ENCODE measurements at places on chromosomes 4 and X.

- DNase-seq: no peak
Observed at GRCh38 chr4:13109536-13109935, 374.6 kb downstream of the RAB28 start.

GRCh38 chr4:167100120-167100519, 134.2 kb downstream of the SPOCK3 start:
- DNase-seq: no peak

DNA sequence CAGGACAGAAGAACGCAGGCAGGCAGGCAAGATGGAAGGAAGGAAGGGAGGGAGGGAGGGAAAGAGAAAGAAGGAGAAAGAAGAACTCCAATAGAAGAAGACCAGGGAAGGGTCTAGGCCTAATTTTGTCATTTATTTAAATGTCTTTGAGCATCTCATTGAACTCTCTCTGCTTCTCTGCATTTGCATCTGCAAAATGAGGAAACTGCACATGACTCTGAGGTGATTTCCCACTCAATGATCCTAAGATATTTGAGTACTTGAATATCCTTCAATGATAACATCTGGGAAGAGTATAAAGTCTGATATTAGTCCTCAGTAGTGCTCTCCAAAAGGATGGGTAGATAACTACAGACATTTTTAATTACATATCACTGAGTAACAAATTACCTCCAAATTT, 33.1 kb upstream of the RBPJ start:
- DNase-seq: no peak

DNA sequence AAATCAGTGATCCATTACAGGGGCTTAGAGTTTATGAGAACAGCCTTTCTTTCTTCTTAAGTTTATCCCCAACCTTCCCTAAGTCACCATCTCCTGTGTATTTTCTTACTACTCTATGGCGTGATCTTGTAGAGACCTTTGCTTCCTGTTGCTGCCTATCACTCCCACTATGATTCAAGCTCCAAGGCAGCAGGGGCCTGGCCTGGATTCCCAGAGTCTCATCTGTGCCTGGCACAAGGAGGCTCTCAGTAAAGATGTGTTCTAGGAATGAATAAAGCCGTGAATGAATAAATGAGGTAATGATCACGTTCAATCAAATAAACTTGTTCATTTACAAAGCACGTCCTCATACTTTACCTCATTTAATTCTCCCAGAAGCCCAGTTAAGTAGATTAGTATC, 45.4 kb downstream of the CC2D2A start:
- DNase-seq: no peak

DNA sequence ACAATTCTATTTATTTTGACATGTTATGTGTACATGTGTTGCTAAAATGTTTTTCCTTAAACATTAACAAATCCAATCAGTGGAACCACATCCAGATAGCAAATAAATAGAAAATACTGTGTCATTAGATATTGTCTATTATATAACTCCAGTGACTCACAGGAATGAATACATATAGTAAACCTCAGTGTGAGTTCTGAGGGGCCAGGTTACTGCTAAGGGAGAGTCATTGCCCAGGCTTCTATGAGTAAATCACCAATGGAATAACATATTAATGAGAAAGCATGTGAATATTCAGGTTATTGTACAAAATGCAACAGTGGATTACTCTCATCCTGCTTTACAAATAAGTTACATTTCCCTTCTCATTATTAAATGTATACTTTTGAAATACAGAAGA, 27.2 kb downstream of the TACR3 start:
- DNase-seq: no peak

- no peak for DNase-seq
Observed at GRCh38 chrX:147875866-147876596, 35.7 kb upstream of the FMR1 start.

GRCh38 chr4:8118035-8118434, 40.6 kb downstream of the ABLIM2 start:
- no peak for DNase-seq

- no peak for DNase-seq
Observed at GRCh38 chr4:53905941-53906377, 158.4 kb downstream of the CHIC2 start.

GRCh38 chr4:5995901-5996623, 22.2 kb downstream of the C4orf50 start:
- no peak for DNase-seq

- peak; percentile 56 for DNase-seq
Observed at GRCh38 chrX:1242891-1243402, 25.7 kb upstream of the CSF2RA start.

GRCh38 chrX:47097018-47097417, 18.8 kb downstream of the RGN start:
- no peak for DNase-seq

- DNase-seq: no peak
Observed at GRCh38 chr4:56220261-56220660, 167.0 kb downstream of the AASDH start.

DNA sequence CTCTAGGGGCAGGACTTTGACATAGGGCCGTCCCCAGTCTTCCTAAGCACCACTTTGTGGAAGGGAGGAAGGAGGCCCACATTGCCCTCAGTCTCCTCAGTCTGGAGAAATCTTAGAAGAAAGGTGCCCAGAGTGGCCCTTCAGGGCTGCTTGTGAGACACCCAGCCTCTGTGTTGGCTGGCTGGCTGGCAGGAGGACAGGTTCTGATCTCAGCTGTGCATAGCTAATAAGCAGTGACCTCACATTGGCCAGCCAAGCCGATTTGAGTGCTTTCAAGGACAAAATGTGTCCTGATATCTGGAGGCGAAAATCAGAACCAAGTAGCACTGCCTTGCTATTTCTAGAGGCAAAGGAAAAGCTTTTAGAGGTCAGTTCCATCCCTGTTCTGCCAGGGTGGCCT, 211.5 kb downstream of the BCOR start:
- no peak for DNase-seq

- DNase-seq: no peak
Observed at GRCh38 chr4:143183513-143184216, 1.1 kb upstream of the USP38 start.

GRCh38 chr4:172844556-172844955, 324.1 kb upstream of the GALNT7 start:
- DNase-seq: no peak

DNA sequence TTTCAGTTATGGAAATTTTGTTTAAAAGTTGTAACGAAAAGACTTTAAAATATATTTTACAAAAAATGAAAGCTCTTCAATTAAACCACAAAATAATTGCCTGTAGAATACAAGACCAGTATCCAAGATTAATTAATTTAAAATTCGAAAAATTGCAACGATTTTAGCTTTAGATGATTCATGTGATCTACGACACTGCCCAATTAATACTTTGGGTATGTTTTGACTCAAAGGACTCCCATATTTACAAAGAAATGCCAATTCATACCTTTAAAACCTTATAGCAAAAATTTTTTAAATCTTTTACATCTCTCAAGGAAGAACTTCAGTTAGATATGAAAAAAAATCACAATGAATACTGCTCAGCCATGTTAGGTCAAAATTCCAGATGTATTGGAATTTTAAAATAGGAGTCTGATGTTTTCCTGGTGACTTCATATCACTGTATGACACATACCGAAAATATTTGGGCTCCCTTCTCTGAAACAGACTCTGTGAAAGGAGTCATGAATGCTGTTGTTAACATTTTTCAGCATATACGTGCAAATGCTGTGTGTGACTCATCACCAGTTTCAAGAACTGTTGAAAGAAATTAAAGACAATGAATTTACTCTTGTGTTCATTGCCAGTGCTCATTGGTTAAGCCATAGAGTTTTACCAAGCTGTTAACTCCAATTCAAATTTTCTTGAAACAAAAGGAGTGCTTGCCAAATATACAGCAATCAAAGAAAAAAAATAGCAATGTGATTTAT, 13.8 kb upstream of the SMS start:
- DNase-seq: no peak

GRCh38 chr4:26462874-26463273, 27.4 kb downstream of the CCKAR start:
- DNase-seq: no peak

DNA sequence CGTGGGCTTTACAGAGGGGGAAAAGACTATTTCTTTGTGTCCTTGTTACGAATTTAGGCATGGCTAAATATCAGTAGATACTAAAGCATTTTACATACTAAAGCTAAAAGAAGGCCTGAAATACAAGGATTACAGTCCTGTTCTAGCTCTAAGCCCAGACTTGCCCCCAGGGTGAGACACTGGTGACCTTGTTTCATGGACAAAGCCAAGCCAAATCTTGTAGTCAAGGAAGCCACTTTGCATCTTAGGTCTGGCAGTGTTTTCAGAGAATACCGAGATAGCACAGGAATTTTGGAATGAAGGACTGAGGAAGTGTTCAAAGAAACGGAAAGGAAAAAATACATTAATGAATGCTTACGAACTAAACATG, 733 bp upstream of the G3BP2 start:
- DNase-seq: no peak

DNA sequence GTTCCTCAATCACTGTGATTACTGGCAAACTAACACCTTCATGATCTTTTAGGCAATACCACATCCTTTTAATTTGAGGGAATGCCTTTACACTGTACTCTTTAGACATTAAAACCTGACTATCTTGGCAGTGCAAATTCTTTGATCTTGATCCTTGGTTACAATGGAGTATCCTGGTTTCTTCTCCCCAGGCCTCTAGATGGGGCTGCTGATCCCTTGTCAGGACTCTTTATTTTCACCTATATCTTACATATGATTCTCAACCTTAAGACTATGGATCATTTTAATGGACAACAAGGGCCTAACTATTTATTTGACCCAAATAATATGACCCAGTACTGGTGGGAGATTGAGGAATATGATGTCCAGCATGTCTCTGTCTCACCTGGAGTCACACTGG, 1005.5 kb upstream of the INTU start:
- no peak for DNase-seq

GRCh38 chr4:17688011-17688441, 73.6 kb downstream of the MED28 start:
- no peak for DNase-seq

DNA sequence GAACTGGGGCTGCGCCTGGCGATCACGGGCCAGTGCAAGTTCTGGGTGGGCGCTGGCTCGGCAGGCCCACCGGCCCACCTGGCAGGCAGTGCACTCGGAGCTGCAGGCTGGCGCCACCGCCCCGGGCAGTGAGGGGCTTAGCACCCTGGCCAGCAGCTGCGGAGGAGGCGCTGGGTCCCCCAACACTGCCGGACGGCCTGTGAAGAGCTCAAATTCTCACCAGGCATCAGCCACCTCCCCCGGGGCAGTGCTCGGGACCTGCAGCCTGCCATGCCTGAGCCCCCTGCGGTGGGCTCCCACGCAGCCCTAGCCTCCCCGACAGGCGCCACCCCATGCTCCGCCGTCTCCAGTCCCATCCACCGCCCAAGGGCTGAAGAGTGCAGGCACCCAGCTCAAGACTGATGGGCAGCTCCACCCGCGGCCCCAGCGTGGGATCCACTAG, 7.1 kb upstream of the ZNF330 start:
- no peak for DNase-seq

- no peak for DNase-seq
Observed at GRCh38 chr4:182067828-182068227, 175.4 kb upstream of the TENM3 start.

DNA sequence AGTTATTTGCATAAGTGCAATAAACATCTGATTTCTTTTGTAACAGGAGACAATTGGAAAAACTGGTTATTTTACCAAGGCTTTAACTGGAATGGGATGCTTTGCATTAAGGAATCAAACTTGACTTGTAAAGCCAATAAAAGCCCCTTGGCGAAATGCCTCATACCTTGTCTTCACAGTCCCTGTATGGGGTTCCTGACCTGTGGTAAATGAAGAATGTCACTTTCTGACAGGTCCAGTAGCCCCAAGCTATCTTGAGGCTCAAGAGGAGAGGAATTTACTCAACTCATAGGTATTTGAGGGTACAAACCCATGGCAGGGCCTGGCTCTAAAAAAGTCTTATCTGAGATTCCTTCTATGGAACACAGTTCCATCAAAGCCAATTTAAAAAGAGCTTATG, 78.0 kb downstream of the ACOX3 start:
- no peak for DNase-seq

DNA sequence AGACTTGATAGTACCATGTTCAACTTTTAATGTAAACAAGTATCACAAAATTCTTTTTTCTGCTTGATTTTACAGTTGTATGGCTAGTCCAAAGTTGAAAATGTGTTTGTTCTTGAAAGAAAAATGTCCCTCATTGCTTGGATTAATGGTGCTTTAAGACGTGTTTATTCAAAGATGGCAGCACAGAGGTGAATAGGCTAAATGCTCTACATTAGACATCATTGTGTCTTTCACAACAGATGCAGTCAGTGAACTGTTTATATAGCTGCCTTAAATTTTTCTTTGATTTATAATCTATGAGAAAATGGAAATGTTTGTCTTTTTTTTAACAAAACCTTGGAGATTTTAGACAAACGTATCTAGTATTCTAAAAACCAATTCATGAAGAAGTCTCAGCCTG, 137.3 kb downstream of the BMPR1B start:
- DNase-seq: no peak

DNA sequence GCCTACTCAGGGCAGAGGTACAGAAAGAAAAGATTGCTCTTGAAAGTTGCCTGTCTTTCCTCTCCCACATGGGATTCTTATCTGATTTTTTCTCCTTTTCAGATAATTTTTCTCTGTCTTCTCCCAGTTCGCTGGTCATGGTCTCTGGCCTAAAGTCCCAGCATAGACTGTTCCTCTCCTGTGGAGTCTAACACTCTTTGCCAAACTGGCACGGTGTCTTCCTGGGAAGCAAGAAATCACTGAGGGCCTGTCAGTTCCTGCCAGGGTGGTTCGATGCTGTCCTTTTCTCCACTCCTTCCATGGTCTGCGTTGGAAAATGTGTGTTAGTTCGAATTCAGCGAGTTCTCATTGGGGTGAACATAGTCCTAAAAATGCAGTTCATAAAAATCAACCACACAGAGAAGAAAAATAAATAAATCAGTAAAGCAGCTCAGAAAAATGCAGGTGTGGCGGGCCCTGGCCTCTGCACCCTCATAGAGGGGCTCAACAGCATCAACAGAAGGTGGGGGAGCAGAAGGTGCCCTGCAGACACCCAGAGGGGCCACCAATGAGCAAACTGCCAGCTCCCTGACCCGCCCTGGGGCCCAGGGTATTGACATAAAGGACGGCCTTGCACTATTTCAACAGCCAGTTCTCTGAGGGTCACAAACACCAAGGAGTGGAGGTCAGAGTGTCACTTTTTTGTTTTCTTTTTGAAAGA, 2.1 kb downstream of the RGN start:
- no peak for DNase-seq

GRCh38 chr4:189046642-189047041, 894.0 kb upstream of the FRG1 start:
- no peak for DNase-seq

DNA sequence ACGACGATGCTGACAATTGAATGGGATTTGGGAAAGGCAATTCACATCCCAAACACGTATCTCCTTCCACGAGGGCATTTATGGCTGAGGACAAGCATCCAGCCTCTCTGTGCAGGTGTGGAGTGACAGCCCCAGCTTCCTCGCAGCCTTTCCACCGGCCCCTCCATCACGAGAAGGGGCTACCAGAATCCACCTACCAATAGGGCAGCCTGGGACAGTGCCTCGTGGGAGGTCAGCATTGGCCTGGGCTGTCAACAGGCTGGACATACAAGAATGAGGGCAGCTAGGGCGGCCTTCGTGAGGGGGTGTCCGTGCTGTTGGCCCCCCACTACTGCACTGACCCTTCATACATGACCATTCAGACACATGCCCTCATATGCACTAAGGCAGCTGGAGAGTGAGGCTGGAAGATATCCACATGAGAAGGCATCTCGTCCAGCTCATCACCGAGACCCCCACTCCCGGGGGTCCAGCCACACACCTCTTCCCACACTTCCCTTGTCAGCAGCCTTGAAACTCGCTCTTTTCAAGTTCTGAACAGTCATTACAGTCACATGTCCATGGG, 81.0 kb upstream of the ADRA2C start:
- DNase-seq: no peak

- DNase-seq: no peak
Observed at GRCh38 chrX:31714797-31715196, 643.0 kb upstream of the FTHL17 start.

Measured in stimulated activated CD4-positive, alpha-beta T cell treated with anti-CD3 and anti-CD28 coated beads, Interleukin-4, amount 100 ng/mL, for 4 hours (primary cell).